ENCODE measurements at places on chromosomes 1 and 21.
A peak's percentile ranks its signal among the peaks of the same experiment; 100 is the strongest.

DNA sequence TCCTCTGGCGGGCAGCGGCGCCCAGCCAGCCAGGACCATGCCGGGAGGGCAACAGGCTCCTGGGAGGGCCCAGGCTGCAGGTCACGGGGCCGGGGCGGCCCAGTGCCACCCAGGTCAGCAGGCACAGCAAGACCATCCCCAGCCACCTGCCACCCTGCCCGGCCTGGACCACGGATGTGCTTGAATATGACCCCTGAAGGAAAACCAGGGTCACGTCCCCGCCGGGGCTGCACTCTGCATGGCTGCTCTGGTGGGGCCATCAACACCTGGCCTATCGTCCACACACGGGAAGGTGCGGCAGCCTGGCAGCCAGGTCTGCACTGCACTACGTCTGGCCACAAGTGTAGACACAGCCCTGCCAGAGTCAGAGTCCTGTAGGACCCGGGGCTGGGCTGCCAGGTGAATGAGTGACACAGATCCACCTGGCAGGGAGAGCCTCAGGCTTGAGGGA lies 6.9 kb downstream of the WNT9A start:
- no peak for DNase-seq

DNA sequence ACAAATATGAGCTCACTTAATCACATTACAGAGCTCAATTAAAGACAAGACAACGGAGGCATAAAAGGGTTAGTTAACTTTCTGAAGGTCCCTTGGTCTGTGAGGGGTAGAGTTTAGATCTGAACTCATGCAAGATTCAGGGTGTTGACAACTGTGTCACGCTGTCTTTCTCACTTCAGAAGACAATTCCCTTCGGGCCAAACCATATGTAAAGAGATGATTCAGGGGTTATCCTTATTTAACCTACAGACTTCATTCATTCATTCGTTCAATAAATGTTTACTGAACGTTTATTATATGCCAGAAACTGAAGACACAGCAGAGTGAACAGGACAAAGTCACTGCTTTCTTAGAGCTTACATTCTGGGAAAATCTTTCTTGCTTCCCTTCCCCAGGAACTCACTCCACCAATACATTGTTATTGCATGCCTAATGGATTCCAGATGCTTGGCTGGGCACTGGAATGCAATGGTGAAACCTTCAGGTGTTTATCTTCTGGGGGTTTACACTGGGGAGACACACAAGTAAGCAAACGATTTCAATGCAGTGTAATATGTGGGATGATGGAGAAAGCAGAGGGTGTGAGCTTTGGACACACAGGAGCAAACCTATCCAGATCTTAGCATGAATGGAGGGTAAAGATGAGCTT lies 6.4 kb downstream of the XCL1 start:
- DNase-seq: peak; percentile 65

DNA sequence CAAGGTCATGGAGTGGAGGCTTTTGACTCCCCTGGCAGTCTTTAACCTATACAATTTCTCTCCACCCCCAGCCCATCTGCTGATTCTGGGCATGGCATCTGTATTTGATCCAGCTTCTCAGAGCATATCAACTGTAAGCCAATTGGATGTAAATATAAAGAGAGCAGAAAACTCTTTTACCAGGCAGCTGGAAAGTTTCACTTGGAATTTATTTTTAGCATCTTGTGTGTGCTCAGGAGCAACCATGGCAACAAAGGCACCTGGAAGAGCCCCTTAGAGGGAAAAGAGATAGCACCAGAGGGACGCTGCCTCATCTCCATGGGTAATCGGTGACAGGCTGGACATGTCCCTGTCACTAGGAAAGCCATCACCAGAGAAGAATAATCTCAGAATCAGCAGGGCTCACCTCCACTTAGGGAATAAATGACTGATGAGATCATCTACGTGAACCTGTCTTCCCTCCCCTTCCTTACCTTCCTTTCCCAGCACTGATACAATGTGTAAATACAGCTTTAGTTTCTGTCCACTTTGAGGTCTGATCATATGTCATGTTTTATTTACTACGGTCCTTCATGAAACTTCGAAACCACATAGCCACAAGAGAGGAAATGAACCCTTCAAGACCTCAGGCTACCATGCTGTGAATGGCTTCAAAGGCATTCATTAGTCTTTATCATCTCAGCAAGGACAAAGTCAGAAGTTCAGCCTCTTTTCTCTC lies 25.3 kb upstream of the SIPA1L2 start:
- no peak for DNase-seq

GRCh38 chr1:226135709-226136108 lies 50.8 kb downstream of the ACBD3 start:
- DNase-seq: peak; percentile 17

- no peak for DNase-seq
Measured at GRCh38 chr21:46585191-46585953, 19.5 kb downstream of the S100B start.

DNA sequence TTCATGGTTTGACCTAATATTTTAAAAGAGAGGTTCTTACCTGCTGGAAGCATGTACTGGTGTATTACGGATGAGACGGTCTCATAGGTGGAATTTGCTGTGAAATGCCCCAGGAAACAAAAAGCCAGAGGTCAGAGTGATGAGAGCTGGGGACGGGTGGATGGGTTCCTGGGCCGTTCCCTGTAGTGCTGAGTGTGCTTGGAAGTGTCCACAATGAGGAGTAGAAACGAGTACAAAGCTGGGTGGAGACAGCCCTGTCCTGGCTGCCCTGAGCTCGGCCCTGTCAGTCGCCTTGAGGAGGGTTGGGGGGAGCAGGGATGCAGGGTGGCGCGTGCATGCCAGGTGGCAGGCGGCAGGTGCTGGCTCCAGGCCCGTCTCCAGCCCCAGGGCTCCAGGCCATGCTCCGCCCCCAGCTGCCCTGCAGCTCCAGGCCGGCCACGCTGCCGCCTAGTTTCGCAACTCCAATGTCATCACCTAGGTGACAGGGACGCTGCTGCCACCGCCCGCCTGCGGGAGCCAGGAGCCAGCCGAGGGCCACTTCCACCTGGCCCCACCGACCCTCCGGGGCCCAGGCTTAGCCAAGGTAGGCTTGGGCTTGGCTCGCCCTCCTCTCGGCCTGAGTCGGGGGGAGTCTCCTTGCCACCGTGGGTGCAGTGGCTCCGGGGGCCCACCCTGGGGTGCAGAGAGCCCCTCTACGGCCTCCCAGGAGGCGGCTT lies 16.4 kb downstream of the TP73 start:
- DNase-seq: no peak

GRCh38 chr1:151934048-151934493 lies 24.8 kb upstream of the THEM4 start:
- DNase-seq: peak; percentile 70

GRCh38 chr1:194104247-194104844 lies 917.9 kb upstream of the B3GALT2 start:
- no peak for DNase-seq

DNA sequence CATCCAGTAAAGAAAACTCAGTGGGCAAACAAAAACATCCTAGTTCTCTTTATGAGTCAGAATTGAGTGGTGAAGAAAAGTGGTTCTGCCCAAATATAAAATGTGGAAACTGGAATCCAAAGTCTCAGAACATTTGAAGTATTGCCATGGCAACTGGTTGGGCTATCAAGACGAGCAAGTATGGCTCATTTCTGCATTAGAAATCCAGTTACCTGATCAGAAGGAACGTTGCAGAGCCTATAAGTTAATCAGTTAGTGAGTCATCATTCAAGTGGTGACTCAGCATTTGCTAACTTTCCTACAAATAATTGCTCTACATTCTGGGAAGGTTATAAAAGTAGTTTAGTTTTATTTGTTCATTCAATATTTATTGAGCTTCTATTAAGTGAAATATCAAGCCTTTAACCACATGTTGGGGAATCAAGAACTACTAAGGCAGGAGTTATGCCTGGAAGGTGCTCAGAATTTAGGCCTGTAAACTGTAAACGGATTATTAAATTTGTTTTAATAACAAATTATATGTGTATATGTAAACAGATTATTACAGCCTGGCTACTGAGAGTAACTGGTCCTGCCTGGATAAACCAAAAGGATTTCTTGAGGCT lies 104.3 kb downstream of the PAPPA2 start:
- peak; percentile 42 for DNase-seq

GRCh38 chr1:53807916-53808315 lies 30.2 kb downstream of the NDC1 start:
- no peak for DNase-seq

GRCh38 chr1:87348341-87349019 lies 19.8 kb downstream of the LMO4 start:
- no peak for DNase-seq

GRCh38 chr1:234303231-234303630 lies 70.0 kb upstream of the COA6 start:
- DNase-seq: no peak

- peak; percentile 50 for DNase-seq
Measured at GRCh38 chr1:43653339-43653738, 3.4 kb downstream of the KDM4A start.

DNA sequence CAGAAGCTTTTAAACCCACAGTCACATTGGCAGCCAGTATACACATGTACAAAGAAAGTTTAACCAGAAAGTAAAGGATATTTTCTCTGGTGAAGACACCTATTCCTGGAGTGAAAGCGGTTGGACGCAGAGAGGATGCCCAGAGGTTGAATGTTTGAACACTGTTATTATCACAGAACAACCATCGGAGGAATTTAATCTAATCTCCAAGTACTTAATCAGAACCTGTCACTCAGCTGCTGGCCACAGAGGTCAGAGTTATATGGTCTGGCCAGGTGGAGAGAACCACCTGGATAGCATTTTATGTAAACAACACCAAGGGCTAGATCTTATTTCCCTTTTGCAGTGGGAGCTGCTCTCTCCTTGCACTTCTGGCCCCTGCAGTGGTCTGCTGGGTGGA lies 29.4 kb downstream of the SPATA46 start:
- no peak for DNase-seq

DNA sequence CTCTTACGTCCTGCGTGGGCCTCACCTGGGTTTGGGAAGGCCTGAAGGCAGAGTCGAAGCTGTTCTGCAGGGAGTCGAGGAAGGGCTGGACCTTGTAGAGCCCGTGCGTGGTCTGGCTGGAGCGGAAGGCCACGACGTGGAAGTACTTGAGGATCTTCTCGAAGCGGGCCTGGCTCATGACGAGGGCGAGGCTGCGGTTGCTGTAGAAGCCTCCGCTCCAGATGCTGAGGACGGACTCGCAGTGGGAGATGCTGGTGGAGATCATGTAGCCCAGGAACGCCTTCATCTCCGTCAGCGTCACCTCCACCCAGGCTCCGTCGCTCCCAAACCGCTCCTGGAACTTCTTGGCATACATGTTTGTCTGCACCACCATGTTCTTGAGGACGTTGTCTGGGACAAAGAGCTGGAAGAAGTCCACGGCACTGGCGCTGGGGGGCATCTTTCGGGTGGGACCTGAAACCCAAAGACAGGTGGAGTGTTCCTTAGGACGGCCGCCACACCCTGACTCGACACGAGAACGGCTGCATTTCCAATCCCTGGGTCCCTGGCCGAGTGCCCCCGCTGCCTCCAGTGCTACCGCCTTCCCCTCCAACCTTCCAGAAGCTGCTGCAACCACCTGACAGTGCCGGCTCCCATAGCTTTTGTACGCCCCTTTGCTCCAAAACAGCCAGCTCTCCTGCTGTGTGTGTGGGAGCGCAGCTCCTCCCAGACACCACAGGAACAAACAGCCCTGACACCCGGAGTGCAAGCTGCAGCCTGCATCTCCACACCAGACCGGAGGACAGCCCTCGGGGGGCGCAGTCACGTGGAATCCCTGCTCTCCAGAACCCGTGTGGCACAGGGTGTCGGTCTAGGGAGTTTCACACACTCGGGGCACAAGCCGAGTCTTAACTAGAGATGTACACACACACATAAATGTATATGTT lies 69.0 kb downstream of the PGBD5 start:
- DNase-seq: no peak

DNA sequence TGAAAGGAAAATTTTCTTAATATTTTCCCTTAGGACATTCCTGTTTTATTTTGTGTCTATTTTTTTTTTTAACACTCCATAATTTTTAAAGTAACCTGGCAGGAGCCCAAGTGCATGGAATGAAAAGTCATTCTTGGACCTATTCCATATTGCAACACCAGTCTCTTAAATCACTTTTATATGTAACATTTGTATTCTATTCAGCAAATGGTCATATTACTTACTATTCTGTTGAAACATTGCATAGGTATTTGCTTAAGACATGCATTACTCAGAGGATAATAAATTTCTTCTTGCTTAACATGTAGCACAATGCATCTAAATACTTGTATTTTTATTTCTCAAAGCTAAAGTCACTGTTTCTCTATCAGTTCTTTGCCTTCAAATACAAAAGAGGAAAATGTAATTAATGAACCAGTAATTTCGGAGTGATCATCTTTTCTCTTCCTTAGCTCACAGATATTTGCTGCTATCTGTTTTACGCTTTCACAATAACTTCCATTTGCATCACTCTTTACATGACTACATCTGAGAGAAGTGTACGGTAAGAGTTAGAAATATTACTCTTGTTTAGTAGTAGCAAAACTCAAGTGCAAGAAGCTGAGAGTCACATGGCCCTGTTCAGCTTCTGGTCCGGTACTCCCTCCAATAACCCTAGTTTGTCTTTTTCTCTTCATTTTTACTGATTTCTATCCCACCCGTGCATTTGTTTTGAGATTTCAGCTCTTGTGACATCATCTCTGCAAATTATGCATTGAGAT lies 394.8 kb downstream of the USP25 start:
- DNase-seq: peak; percentile 49

GRCh38 chr1:109763646-109764415 lies at the start of gene EPS8L3:
Gene EPS8L3, minus strand, starts transcription at chr1:109763923. Its CDS starts 2,174 bp downstream, at chr1:109761749.
- no peak for DNase-seq

DNA sequence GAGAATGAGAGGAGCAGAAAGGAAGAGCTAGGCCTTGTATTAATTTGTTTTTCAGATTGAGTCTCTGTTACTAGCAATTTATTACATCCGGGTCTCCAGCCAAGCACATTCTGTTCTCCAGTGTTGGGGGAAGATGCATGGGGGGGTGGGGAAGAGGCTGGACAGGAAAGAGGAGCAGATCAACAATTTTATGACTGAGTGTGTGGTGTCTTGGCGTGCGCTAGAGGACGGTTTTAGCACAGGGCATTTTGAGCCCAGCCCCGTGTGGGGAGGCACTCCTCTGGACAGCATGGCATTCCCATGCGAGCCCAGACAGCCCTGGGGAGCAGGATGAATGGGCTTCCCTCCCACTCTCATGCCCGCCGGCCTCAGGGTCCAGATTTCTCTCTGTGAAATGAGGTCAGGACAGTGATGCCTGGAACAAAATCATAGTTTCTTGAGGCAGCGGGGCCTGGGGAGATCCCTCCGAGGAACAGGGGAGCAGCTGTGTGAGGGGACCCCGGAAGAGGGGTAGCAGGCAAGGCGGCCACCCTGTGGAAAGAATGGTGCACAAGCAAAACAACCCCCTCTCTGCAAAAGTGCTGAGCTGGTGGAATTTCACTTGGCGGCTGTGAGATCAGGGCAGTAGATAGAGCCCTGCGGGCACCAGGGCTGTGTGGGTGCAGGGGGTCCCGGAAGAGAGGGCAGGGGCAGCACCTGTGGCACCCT lies 16.3 kb downstream of the SOX13 start:
- DNase-seq: peak; percentile 65

GRCh38 chr1:154791292-154792166 lies 78.6 kb downstream of the KCNN3 start:
- no peak for DNase-seq

GRCh38 chr1:19439464-19440171 lies 45.7 kb downstream of the CAPZB start:
- no peak for DNase-seq
